Esophagus mucosa (tissue), 1 donor: ENCODE measurements at places on chromosomes 11 and 22. TPM values are rescaled to one million over a fixed set of nuclear protein-coding genes. Genes with fewer than 3 reads are reported as not detected.
A peak's percentile ranks its signal among the peaks of the same experiment; 100 is the strongest.

Gene HOATZ
- not detected for total RNA-seq

Gene OR8G1
- total RNA-seq, result not detected

Gene SLC22A9
- not detected for total RNA-seq

Gene SNX32
- total RNA-seq, result 0.12 TPM

Gene BID
- total RNA-seq, result 12.3 TPM

Gene SHANK3
- total RNA-seq, result 5.9 TPM

Gene NRIP3
- 0.80 TPM for total RNA-seq

Gene IL10RA
- total RNA-seq, result 3.8 TPM

Gene PKDREJ
- 0.04 TPM for total RNA-seq

Gene GSTT2
- total RNA-seq, result 1.1 TPM

GRCh38 chr22:27474112-27474571 is 327.4 kb downstream of the MN1 start:
- ATAC-seq, result peak; percentile 66

DNA sequence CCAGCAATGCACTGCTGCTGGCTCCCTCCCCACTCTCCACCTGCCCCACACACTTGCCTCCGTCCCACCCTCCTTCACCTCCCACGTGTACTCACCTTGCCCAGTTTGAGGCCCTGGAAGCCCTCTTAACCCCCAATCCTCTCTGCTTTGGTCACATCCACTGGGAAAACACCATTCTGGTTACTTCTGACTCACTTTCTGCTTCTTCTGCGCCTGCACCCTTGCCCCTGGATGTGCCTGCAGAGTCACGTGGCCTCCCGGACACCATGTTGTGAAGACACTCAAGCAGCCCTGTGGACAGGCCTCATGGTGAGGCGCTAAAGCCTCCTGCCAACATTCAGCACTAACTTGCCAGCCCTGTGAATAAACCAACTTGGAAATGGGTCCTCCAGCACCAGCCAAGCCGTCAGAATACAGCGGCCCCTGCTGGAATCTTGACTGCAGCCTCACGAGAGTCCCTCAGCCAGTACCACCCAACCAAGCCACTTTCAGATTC is 2.6 kb upstream of the NAALADL1 start:
- no peak for ATAC-seq

DNA sequence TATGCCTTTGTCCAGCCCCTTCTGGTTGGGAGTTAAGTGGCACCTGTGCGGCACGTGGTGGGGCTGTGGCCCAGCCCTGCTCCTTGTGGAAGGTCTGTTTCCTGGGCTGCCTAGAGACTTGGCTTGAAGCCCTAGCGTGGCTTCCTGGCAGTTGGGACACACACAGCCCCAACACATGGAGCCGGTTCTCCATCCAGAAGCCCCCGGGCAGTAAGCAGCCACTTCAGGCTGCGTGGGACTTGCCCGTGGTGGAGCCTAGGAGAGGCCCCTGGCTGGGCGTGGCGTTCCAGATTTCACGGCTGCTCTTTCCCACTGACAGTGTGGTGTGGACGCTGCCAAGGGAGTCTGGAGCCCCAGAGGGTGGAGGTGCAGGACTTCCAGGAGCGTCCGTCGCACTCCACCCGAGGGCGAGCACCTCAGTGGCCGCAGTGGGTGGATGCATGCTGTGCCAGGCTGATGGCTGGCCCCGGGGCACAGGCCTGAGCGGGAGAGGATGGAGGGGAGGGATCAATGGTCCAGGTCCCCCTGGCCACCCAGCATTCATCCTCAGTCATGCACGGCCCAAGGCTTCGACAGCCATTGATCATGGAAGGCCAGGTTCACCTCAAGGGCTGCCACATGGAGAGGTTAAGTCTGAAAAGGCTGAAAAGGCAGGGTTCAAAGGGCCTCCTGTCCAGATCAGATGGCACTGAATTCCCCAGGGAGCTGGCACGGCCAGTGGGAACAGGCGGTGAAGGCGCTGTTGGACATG is 9.3 kb downstream of the CCND1 start:
- no peak for ATAC-seq

DNA sequence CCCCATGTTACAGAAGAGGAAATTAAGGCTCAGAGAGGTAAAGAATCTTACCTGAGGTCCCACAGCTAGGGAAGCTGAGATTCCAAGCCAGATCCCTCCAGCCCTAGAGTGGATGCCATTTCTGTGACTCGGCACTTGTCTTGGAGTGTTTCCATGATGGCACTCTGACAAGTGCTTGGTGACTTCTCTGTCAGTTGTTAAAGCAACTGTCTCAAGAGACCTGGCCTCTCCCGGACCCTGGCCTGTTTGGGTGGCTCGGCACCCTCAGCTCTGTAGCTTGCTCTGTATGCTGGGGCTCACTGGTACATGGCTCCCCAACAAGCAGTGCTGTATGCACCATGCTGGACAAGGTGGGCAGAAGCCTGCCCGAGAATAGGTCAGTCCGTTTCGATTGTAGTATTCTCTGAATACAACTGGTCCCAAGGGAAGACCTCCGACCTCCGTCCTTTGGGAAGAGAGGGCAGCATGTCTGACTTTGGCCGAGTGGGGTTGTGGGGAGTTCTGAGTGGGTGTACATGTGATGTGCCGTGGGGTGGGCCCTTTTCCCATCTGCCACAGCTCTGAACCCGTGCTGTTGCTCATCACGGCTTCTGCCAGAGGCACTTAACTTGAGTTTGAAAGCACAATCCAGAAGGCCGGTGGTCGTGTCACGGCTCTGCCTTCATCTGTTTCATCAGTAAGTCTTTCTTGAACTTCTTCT is 12.4 kb downstream of the ACO2 start:
- no peak for ATAC-seq

GRCh38 chr11:73176145-73176873 is 34.2 kb upstream of the FCHSD2 start:
- no peak for ATAC-seq

GRCh38 chr22:43042101-43042780 is 27.3 kb upstream of the PACSIN2 start:
- ATAC-seq, result peak; percentile 70

GRCh38 chr11:113991170-113991569 is 16.3 kb downstream of the HTR3A start:
- no peak for ATAC-seq

- no peak for ATAC-seq
Observed at GRCh38 chr11:68412593-68413475, 47.7 kb upstream of the PPP6R3 start.
